Fibroblast of the aortic adventitia (primary cell): ENCODE measurements at places on chromosomes 4 and X. TPM values are rescaled to one million over a fixed set of nuclear protein-coding genes. Genes with fewer than 3 reads are reported as not detected.

- no peak for DNase-seq
Observed at GRCh38 chr4:25844961-25845712, 17.7 kb downstream of the SEL1L3 start.

DNA sequence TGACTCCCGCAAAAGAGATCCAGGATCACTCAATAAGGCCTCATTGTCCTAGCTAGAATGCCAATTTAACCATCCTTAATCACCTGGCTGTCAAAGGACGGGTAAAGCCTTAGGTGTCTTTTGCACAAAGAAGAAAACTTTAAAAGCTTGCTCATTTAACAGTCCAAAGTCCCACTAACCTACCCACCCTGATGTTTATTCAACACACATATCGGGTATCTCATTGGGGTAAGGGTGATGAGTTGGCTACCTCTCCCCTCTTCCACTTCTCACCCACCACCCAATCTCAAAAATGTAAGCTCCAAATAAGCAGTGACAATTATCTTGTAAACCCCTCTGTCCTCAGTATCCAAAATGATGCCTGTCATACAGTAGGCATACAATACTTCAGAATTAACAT is 988 bp upstream of the SRD5A3 start:
- DNase-seq = no peak

DNA sequence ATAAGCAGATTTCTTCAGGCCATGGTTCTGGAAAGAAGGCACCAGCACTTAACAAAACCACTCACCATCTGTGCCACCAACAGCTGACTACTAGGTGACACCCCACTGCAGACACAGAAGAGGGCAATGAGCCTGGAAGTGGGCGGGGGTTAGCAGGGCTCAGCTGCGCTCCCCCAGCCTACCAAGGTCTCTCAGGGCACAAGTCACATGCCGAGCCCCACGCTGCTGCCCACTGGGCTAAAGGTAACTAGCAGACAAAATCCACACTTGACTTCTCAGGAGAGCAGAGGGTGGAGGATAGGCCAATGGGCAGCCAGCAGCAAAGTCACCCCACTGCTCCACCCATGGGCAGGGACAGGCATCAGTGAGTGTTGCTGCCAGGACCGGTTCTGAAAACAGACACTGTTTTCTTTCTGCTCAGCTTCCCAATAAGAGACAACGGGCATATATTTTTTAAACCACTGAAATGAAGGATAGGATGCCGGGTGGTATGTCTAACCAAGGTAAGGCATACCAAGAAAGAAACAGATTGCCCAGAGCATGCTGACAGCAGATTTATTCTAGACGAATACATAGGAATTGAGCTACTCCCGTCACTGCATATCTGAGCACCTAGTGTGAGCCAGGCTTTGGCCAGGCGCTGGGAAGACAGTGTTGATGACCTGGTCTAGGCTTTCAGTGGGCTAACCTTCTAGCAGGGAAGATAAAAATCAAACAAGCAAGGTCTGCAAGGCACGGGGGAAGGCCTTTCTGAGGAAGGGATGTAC is 20.1 kb downstream of the ACSL1 start:
- no peak for DNase-seq

DNA sequence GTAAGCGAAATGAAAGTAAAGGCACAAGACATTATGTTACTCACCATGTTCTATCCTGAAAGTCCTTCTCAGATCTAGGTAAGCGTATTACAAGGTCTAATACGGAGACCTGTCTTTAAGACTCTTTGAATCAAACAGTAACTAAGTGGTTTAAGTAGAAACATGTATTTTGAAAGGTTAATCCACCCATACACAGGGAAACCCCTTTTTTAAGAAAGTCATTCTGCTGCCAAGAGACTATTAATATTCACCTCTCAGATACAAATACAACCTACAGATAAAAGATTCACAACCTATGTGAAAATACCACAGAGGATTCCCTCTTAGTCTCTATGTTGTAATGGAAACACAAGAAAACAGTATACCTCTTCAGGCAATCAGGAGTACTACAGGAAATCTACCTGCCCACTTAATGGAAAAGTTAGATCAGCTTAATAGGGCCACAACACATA is 63.2 kb upstream of the TNIP3 start:
- no peak for DNase-seq

Gene ZNF630
- total RNA-seq = 0.81 and 2.0 TPM in 2 replicates

Gene TCEAL9
- total RNA-seq = 225 and 327 TPM in 2 replicates
